Aorta (tissue), 5 donors: ENCODE measurements at places on chromosomes 11 and 22. TPM values are rescaled to one million over a fixed set of nuclear protein-coding genes. Genes with fewer than 3 reads are reported as not detected.

DNA sequence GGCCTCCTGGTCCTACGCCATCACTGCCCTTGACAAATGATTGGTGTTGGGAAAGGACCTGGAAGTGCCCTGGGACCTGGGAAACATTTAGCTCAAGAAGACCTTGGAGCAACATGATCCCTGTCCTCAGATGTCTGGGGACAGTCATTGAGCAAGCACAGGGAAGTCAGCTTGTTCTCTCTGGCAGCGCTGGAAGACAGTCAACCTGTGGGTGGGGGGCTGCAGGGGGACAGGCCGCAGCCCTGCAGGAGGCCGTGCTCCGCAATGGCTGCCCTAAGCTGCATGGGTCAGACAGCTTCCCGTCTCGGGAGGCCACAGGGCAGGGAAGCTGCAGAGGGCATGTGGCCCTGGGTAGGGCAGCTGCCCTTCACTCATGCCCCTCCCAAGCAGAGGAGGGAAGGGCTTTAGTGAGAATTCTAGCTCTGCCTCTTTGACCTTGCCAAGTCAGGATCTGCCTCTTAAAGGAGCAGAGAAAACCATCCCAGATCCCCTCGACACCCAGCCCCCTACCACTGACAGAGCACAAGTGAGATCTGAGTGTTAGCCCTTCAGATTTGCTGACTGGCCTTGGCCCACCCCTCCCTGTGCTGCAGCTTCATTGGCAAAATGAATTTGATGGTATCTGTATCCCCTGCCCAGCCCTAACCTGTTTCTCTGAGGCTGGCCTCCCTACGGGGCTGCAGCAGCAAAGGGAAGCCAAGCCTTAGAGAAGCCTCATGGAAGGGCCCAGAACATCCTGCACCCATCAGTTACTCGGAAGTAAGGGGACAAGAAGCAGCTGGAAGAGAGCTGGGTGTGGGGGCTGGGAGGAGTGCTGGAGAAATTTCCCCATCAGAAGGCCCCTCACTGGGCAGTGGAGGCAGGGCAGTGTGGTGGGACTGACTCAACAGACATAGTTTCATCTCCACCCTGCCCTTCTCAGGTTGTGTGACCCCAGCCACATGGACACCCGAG lies 6.2 kb upstream of the SREBF2 start:
- no peak overlapping the region for H3K27ac ChIP-seq
- H3K36me3 ChIP-seq: no peaks in the 10 kb centered on the region
- no peaks in the 10 kb centered on the region for H3K27me3 ChIP-seq
- H3K4me1 ChIP-seq: no peaks in the 10 kb centered on the region

DNA sequence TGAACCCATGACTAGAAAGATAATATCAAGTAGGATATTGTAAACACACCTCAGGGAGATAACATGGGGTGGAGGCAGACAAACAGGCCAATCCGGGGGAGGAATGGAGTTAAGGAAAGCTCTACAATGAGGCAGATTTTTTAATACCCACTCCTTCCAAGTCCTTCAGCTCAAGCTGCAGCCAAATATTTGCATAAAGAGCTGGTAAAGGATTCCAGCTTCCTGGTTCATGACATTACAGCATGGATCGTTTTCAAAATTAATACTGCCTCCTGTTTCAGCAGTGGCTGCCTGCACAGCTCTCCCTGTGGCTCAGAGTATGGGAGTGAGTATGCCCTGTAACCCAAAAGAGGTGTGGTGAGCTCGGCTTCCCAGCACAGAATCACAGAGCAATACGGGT lies 5.1 kb downstream of the POU2AF3 start:
- H3K4me1 ChIP-seq: no peaks in the 10 kb centered on the region
- H3K4me3 ChIP-seq: no peak overlapping the region
- H3K27me3 ChIP-seq: no peaks in the 10 kb centered on the region

GRCh38 chr22:33382436-33382835 lies 324.3 kb upstream of the SYN3 start:
- DNase-seq: no peak
- H3K27me3 ChIP-seq: no peaks in the 10 kb centered on the region
- peaks cover 4% of the 10 kb centered on the region for H3K36me3 ChIP-seq
- H3K4me1 ChIP-seq: no peaks in the 10 kb centered on the region
- no peak overlapping the region for H3K4me3 ChIP-seq

GRCh38 chr11:114017723-114018122 lies 41.8 kb upstream of the ZBTB16 start:
- no peak for DNase-seq
- no peaks in the 10 kb centered on the region for H3K4me1 ChIP-seq
- no peak overlapping the region for H3K4me3 ChIP-seq
- no peaks in the 10 kb centered on the region for H3K27me3 ChIP-seq
- no peak overlapping the region for H3K27ac ChIP-seq

DNA sequence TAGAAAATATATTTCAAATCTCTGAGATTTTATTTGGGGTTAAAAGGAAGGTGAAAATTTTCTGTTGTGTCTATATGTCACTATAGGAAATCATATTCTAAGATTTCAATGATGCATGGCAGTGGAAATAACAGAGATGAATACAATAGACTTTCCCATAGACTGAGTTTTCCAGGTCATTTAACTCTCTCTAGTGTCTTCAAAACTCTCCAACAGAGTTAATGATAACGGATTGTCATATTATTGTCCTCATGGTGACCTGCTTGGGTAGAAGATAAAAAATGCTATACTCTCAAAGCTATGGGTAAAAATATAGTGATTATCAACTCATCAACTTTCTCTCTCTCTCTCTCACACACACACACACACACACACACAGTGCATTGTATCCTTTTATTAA lies 312.9 kb downstream of the CNTN5 start:
- H3K4me1 ChIP-seq: no peaks in the 10 kb centered on the region
- no peak overlapping the region for H3K4me3 ChIP-seq
- no peaks in the 10 kb centered on the region for H3K36me3 ChIP-seq
- H3K27me3 ChIP-seq: no peaks in the 10 kb centered on the region
- DNase-seq: no peak

DNA sequence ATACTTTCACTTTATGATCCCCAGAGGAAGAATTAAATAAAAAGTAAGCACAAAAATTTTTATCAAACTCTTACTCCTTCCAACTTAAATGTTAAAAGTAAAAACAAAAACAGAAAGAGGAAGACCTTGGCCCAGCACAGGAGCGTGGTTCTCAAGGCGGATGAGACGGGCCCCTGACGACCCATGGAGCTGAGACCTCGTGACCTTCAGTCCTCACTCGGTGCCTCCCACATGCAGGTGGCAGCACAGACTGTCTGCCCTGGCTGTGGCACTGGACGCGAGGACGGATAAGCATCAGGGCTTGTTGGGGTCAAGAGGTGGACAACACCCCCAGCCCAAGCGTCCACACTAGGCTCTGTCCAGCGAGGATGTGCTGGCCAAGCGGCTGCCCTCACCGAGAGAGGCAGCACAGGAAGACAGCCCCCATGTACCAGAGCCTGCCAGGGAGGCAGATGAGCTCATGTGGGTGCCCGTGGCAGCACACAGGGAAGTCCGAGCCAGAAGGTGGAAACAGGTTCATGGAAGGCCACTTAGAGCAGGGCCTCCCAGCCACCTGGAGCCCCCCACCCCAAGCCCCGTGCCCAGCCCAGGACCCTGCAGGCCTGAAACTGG lies 1389.8 kb downstream of the TBC1D22A start:
- DNase-seq: no peak
- H3K4me1 ChIP-seq: no peaks in the 10 kb centered on the region
- no peaks in the 10 kb centered on the region for H3K27me3 ChIP-seq
- H3K27ac ChIP-seq: no peak overlapping the region
- H3K4me3 ChIP-seq: no peak overlapping the region
- H3K36me3 ChIP-seq: no peaks in the 10 kb centered on the region

The CHADL gene
- 1.2 TPM for total RNA-seq

DNA sequence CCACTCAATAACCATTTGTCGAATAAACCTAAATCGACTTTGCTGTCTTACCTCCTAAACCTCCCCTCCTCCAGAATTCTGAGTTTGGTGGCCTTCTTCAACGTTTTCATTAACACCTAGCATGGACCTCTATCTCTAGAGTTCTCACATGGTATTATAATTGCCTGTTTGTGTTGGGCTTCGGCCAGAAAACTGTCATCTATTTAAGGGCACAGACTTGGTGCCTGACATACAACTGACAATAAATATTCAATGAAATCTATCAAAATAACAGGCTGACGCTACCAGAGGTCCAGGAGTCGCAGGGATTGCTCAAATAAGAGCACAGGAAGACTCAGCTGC lies 687 bp downstream of the ALKBH8 start:
- no peaks in the 10 kb centered on the region for H3K27me3 ChIP-seq
- no peaks in the 10 kb centered on the region for H3K36me3 ChIP-seq
- peaks cover 3% of the 10 kb centered on the region for H3K4me1 ChIP-seq
- no peak for DNase-seq

GRCh38 chr11:128824191-128825049 lies 42.7 kb downstream of the KCNJ1 start:
- H3K4me1 ChIP-seq: no peaks in the 10 kb centered on the region
- DNase-seq: peak; percentile 49

The FAM180B gene
- total RNA-seq: 1.7 TPM

- H3K4me1 ChIP-seq: no peaks in the 10 kb centered on the region
- no peaks in the 10 kb centered on the region for H3K27me3 ChIP-seq
- no peak for DNase-seq
These were observed 34.1 kb downstream of the HORMAD2 start for GRCh38 chr22:30114361-30114760.

- H3K36me3 ChIP-seq: no peaks in the 10 kb centered on the region
- H3K4me3 ChIP-seq: no peak overlapping the region
- no peak overlapping the region for H3K27ac ChIP-seq
- no peaks in the 10 kb centered on the region for H3K27me3 ChIP-seq
- peak; percentile 64 for DNase-seq
These were observed 98.8 kb upstream of the PITPNB start for GRCh38 chr22:28017859-28018258.

- no peaks in the 10 kb centered on the region for H3K36me3 ChIP-seq
- no peak for DNase-seq
- H3K4me1 ChIP-seq: no peaks in the 10 kb centered on the region
- H3K27me3 ChIP-seq: no peaks in the 10 kb centered on the region
- H3K4me3 ChIP-seq: no peak overlapping the region
- H3K27ac ChIP-seq: no peak overlapping the region
These were observed 87.4 kb downstream of the TRMU start for GRCh38 chr22:46422896-46423295.

The ARHGAP42 gene
- 13.8 TPM for total RNA-seq

The RASD2 gene
- 12.2 TPM for total RNA-seq

DNA sequence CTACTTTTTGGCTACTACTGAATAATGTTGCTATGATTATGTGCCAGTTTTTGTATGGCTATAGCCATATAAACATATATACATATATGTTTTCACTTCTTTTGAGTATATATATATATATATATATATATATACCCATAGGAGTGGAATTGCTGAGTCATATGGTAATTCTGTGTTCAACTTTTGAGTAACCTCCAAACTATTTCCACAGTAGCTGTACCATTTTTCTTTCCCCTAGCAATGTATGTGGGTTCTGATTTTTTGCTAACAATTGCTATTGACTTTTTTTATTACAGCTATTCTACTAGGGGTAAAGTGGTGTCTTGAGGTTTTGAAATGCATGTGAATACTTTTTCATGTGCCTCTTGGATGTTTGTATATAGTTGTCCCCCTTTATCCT lies 30.4 kb downstream of the CBL start:
- H3K4me3 ChIP-seq: no peak overlapping the region
- no peaks in the 10 kb centered on the region for H3K27me3 ChIP-seq
- no peak overlapping the region for H3K27ac ChIP-seq
- no peaks in the 10 kb centered on the region for H3K36me3 ChIP-seq

GRCh38 chr11:27857588-27857987 lies 157.3 kb upstream of the BDNF start:
- no peaks in the 10 kb centered on the region for H3K27me3 ChIP-seq
- no peak overlapping the region for H3K4me3 ChIP-seq
- DNase-seq: no peak
- no peaks in the 10 kb centered on the region for H3K4me1 ChIP-seq
- no peak overlapping the region for H3K27ac ChIP-seq

DNA sequence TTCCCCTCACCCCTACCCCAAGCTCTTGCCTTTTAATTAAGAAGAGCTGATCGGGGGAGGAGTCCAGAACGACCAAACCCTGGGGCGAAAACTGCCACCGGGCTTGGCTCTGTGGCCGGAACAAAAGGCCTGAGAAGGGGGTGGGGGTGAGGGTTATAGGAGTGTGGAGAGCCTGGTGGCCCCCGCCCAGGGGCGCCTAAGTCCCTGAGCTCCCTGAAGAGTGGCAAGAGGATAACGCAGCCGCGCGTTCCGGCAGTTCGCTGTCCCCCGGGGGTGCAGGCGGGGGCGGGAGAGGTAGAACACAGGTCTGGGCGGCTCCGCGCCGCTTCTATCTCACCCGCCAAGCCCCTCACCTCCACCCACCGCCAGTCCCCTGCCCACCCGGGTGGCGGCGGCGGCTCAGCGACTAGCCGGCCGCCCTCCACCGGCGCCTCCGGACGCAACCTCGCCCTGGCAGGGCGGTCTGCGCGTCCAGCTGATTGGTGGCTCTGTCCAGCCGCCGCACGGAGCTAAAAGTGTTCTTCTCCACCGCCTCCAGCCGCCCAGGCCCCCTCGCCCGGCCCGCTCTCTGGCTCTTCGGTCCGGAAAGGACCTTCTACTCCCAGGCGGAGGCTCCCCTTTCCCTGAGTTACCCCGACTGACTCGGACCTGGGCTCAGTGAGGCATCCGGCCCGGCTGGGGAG lies 18.7 kb upstream of the BDNF start:
- H3K4me3 ChIP-seq: no peak overlapping the region
- peak; percentile 78 for DNase-seq
- H3K27me3 ChIP-seq: no peaks in the 10 kb centered on the region
- H3K27ac ChIP-seq: no peak overlapping the region
- H3K4me1 ChIP-seq: no peaks in the 10 kb centered on the region

The PHOX2A gene
- total RNA-seq: not detected

DNA sequence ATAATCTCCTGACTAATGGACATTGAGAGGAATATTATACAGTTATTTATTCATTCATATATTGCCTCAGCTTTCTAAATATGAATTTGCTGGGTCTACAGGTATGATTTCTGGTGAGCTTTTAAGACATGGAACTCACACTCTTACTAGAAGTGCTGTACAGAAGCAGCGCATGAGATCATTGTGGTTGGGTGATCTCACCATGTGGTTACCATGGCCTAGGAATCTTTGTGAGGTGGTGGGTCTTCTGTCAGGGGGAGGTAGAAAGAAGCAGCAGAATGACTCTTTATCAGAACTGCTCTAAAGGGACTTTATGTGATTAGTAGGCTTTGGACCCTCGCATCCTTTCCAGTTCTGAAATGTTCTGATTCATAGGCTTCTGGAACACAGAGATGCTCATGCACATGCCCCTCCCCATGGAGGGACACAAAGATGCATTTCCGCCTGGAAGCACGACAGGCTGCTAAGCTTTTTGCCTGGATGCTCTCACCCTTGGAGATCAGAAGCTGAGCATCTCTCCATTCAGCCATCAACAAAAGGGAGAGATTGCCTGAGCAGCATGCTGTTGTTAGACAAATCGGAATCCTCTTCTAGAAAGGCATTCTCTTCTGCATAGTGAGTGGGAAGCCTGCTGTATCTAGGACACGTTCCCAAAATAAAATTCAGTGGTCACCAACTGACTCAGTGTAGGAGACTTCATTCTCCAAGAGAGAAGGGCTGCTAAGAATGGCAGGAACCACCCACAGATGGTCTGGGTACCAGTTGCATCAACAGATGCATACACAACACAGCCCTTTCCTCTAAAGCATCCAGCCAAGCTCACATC lies 51.3 kb downstream of the KIRREL3 start:
- no peak overlapping the region for H3K4me3 ChIP-seq
- no peaks in the 10 kb centered on the region for H3K4me1 ChIP-seq
- no peak overlapping the region for H3K27ac ChIP-seq
- H3K27me3 ChIP-seq: peaks cover 1% of the 10 kb centered on the region
- no peak for DNase-seq
